CD4-positive, alpha-beta T cell (primary cell): ENCODE measurements at places on chromosomes 7 and 10. TPM values are rescaled to one million over a fixed set of nuclear protein-coding genes. Genes with fewer than 3 reads are reported as not detected.

The BBIP1 gene
- total RNA-seq: 21.9 TPM

The TFEC gene
- total RNA-seq: not detected

- no peak for DNase-seq
Measured at GRCh38 chr10:130963786-130964522, 347.6 kb downstream of the TCERG1L start.

- peak; percentile 68 for DNase-seq
Measured at GRCh38 chr10:103712898-103713498, 142.4 kb downstream of the SH3PXD2A start.
